ENCODE measurements at places on chromosomes 11 and 22.

DNA sequence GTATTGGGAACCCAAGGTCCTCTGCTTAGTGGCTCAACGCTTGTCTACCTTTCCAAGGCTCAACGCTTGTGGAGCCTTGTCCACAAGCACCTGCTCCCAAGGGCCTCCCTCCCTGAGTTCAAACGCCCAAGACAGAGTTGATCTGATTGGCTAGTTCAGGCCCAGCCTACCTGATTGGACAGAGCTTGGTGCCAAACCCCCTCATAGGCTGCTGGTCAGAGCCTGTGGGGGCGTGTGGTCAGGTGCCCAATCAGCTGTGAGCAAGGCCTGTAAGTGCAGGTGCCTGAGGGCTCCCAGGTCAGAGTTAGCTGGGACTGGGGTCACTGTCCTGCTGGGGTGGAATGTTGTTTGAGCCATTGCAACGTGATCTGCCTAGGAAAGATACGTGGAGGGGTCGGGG lies 16.9 kb upstream of the TMPRSS6 start:
- no peak for DNase-seq

DNA sequence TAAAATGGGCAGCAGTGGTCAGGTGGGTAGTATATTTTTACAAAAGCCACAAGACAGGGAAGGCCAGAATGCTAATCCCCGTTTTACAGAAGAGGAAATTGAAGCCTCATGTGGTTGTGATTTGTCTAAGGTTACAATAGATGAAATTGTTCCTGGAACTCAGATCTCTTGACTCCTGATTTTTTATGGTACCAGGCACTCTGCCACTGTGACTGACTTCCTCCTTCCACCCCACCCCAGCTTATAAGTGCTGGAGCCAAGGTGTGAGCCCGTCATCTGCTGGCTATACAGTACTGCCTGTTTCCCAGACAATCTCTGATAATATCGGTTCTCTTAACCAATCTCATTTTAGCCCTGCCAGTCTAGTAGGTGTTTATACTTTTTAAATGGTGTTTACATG lies 1.9 kb downstream of the SLC5A1 start:
- DNase-seq = no peak

GRCh38 chr11:64453466-64453865 lies 94.5 kb downstream of the RPS6KA4 start:
- no peak for DNase-seq

- DNase-seq = no peak
Observed at GRCh38 chr11:118056806-118057205, 20.1 kb upstream of the TMPRSS4 start.

GRCh38 chr11:67640021-67640757 lies 626 bp upstream of the TBX10 start:
- no peak for DNase-seq

DNA sequence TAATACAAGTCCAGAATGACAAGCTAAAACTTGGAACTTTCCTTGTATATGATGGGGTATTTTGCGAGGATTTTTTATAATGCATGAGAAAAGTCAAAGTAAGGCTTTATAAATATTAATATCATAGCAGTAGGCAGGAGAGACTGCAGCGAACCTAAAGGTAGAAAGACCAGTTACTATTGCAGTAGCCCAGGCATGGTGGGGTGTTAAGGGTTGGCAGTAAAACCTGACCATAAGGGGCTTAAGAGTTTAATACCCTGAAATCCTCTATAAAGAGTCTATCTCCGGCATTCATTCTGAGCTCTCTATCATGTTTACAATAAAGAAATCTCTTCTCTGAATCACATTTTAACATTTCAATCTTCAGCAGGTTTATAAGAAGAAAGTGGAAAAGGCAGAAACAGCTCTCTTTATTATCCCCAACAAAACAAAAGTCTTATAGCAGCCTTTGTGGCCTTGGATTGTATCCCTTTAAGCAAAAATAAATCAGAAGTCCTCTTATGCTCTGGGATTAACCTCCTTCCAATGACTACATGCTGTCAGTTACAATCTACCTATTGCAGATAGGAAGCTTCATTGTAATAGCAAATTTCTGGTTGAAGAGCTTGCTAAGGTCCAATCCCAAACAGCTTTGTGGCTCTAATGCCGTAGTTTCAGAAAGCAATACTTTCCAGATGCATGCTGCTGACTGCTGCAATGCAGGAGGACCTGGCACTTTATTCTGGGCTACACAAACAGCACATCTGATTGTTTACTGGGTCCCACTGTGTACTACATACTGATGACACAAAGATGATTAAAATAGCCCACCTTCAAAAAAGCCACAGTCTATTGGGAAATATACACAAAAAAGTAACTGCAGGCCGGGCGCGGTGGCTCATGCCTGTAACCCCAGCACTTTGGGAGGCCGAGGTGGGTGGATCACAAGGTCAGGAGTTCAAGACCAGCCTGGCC lies 45.8 kb downstream of the SIK3 start:
- no peak for DNase-seq

DNA sequence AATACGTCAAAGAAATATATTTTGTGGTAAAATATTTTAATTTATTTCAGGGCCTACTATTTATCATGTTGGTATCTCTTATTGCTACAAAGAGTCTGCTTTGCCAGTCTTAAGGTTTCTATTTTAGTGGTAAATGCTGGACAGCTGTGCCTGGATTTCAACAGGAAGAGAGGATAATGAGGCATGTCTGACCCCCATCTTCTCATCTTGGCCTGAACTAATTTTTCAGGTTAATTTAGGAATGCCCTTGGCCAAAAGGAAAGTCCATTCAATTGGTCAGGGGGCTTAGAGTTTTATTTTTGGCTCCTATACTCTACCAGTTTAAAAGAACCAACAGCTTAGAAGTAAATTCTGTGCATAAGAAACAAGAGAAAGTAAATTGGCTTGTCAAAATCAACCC lies 428.2 kb downstream of the LUZP2 start:
- no peak for DNase-seq

DNA sequence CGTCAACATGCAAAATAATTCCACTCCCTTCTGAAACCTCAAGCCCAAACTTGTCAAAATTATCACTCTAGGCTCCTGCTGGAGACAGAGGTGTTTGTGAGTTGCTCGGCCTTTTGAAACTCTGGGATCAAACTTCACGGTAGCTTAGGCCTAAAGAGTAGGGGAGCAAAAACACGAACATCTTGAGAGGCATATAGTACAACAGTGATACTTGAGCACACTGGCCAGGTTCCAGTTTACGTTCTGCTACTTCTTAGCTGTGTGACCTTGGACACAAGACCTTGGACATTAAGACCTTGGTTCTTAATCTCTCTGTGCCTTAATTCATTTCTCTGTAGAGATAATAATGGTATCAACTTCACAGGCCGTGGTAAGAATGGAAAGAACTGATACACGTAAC lies 123.5 kb upstream of the LMO1 start:
- no peak for DNase-seq

- DNase-seq = no peak
Observed at GRCh38 chr11:285021-285893, 3.7 kb upstream of the PGGHG start.

GRCh38 chr22:17638182-17638431 lies 450 bp upstream of the BCL2L13 start:
- no peak for DNase-seq

DNA sequence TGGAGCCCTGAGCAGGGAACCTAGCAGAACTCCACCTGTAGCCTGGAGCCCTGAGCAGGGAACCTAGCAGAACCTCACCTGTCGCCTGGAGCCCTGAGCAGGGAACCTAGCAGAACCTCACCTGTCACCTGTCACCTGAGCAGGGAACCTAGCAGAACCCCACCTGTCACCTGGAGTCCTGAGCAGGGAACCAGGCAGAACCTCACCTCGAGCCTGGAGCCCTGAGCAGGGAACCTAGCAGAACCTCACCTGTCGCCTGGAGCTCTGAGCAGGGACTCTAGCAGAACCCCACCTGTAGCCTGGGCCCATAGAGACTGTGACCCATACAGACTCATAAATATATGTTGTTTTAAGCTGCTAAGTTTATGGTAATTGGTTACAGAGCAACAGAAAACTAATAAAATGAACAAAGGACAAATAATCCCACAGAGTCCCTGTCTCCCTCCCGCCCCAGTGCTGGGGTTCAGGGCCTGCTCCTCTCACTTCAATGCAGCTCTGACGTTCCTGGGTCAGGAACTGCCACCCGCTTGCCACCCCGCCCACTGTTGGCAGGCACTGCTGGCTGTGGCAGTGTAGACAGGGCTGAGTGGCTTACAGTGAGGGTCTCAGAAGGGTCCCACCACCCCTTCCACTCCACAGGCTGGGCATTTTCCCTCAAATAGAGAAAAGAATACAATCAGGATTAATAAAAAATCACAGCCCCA lies 259.1 kb downstream of the TBC1D22A start:
- no peak for DNase-seq

Measured in HS-27A (cell line).